ENCODE measurements at places on chromosomes 1 and 21.

GRCh38 chr1:6466023-6466422, at the start of gene TNFRSF25:
Gene TNFRSF25, minus strand, starts transcription at chr1:6466173. Its CDS starts 66 bp downstream, at chr1:6466107.
- no peak for DNase-seq

DNA sequence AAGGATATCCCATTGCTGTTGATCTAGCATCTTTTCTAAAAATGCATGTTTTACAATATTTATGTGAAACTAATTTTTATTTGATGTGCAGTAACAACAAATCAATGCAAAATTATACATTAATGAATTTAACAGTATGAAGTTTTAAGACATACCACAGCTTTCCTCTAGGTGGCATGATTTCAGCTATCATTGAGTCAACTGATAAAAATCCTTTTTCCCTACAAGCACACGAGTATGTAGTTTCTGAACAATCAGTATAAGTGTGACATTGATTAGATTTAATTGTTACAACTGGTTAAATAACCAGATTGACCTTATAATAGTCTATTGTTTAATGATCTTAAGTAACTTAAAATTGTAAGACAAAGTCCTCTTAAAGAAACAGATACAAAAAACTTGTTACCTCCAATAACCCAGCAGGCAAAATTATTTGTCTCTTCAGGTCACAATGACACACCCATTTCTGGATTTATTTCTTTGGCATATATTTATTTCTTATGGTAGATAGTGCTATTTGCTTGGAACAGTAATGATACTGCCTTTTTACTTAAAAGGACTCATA, 5.8 kb upstream of the TGFB2 start:
- DNase-seq, result peak; percentile 55

GRCh38 chr1:239678181-239678580, 291.8 kb downstream of the CHRM3 start:
- DNase-seq, result no peak

DNA sequence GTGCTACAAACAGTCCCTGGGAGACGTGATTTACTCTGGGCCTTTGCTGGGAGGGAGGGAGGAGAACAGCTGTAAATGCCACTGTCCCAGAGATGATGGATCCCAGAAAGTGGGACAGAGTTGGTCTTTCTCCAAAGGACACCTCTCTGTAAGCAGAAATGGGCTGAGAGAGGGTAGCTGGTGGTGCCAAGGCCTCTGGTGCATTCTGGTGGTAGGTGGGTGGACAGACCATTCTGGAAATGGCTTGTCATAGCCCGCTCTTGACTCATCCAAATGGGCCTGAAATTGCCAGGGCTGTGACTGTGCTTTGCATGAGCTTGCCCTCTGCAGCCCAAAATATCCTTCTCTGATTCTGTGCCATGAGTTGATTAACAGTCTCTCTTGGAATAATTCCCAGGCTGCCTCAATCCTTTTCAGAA, 36.1 kb downstream of the CCDC185 start:
- no peak for DNase-seq

- DNase-seq, result no peak
These were observed 32.0 kb upstream of the OTUD3 start for GRCh38 chr1:19850214-19850613.

DNA sequence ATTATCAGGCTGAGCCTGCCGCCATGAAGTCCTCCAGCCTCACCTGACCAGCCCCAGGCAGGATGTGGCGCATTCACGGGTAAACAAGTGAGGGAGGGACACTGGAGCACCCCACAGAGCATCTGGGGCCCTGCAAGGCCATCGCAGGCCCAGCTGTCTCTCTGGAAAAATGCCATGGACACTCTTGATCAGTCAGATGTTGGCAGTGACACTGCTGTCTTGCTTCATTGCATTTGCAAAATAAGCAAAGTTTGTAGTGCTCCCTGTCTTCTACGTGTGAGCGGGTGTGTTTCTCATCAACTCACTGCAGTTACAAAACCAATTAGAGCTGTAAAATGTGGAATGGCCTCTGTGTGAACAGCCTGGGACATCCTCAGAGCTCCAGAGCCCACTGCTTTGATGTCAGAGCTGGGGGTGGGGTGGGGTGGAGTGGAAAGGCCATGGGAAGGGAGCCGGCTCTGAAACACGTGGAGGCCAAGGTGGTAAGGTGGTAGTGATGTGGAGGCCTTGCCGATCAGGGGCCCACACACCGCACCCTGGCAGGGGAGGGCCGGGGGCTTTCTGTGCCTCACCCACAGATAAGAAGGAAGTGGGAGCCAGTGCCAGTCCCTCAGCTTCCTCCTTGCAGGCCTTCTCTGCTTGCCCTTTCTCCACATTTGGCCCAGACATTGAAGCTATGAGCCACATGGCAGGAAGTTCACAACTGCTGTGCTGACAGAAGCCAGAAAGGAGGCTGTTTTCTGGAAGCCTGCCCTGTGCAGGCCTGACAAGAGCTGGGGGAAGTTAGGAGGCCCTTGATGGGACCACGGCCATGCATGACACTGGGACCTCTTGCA, 254.9 kb downstream of the RHOU start:
- DNase-seq, result peak; percentile 29

DNA sequence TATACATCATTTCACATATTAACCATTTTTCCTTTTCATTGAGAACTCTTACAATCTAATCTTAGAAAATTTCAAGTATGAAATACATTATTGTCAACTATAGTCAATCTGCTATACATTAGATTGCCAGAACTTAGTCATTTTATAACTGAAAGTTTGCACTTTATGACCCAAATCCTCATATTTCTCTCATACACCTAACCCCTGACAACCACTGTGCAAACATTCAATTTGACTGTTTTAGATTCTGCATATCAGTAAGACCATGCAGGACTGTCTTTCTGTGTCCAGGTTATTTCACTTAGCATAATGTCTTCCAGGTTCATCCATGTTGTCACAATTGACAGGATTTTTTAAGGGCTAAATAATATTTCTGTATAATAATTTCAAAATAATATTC, 1299.0 kb upstream of the B3GALT2 start:
- DNase-seq, result no peak

GRCh38 chr21:33374450-33375096, 28.6 kb upstream of the IFNGR2 start:
- peak; percentile 73 for DNase-seq

- DNase-seq, result no peak
These were observed 3.6 kb downstream of the OTUD3 start for GRCh38 chr1:19885821-19886220.

DNA sequence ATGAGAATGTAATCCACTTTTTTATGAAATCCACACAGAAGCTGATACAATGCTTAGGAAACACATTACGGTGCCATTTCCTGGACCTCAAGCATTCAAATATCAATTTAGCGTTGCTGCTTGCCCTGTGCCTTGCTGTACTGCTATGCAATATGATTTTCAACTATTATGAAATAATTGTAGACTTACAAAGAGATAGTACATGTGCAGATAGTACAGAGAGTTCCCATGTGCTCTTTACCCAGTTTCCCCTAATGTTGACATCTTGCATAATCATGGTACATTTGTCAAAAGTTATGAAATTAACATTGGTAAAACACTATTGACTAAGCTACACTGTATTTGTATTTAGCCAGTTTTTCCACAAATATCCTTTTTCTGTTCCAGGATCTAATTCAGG, 37.7 kb upstream of the PTBP2 start:
- DNase-seq, result no peak

DNA sequence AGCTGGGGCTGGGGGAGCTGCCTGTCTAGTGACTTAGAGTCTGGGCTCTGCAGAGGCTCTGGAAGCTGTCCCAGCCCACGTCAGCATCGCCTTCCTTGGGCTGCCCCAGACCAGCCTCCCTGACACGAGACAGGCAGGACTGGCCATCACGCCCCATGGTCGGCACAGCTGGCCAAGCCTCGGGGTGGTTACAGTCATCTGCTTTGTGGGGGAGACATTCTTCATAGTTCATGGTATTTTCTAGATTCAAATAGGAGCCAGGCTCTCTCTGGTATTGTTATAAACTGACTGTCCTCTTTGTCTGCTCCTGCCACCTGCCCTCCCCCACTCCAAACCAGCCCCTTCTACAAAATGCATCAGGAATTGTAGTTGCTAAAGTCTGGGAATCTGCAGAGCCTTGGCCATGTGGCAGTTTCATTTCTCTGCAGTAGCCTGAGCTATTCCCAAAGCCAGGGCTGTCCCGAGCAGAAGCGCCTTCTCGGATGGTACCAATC, 29.4 kb downstream of the OLFML2B start:
- DNase-seq, result no peak

- DNase-seq, result no peak
These were observed 6.3 kb upstream of the FOXD2 start for GRCh38 chr1:47431534-47431933.

- DNase-seq, result no peak
These were observed 16.9 kb upstream of the SLAMF9 start for GRCh38 chr1:159970932-159971342.

DNA sequence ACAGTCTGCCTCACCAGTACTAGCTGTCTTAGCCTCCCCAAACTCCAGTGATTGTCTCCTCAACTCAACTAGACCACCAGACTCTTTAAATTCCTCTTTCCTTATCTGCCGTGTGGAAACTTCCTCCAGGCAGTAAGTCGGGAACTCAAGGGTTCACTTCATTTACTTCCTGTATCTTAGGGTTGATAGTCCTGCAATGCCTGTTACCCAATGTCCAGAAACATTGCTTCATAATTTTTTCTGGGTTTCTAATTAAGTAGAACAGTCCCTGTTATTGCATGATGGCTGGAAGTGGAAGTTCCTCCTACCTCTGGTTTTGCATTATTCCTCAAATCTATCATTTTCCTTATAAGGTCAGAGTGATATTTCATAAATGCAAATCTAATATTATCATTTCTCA, 60.8 kb upstream of the RNF11 start:
- no peak for DNase-seq

- DNase-seq, result peak; percentile 66
These were observed 6.7 kb upstream of the INKA2 start for GRCh38 chr1:111745675-111746613.

- no peak for DNase-seq
These were observed 244.6 kb downstream of the TRABD2B start for GRCh38 chr1:47752559-47752958.
